ENCODE measurements at places on chromosomes 3 and 15.

DNA sequence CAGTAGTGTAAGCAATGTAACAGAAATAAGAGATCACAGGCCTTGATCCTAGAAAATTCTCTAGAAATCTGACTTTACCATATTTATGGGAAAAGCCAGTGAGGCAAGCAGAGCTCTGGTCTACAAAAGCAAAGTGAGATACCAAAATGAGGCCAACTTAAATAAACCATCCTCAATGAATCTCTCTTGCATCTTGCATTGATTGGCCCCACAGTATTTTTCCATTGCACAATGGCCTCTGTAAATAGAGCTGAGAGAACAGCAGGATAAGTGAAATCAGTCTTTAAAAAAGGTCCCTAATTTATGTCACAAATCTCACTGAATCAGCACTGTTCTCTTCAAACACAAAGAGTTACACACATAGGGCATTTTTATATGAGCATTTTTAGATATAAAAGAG lies 8.9 kb downstream of the CFAP20DC start:
- DNase-seq = no peak

DNA sequence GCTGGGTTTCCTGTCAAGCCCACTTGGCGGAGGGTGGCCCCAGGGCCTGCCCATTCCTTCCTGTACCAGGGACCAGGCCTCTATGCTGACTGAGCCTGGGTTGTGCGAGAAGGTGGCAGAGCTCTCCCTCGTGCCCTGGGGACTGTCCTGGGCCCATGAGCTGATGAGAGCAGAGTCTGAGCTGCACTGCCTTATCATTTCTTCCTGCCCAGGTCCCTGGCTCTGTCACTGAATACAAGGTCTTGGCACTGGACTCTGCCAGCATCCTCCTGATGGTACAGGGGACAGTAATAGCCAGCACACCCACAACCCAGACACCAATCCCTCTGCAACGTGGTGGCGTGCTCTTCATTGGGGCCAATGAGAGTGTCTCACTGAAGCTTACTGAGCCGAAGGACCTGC lies 7.5 kb downstream of the MPI start:
- DNase-seq = no peak

GRCh38 chr3:71468311-71469137 lies 115.0 kb downstream of the FOXP1 start:
- DNase-seq = no peak

DNA sequence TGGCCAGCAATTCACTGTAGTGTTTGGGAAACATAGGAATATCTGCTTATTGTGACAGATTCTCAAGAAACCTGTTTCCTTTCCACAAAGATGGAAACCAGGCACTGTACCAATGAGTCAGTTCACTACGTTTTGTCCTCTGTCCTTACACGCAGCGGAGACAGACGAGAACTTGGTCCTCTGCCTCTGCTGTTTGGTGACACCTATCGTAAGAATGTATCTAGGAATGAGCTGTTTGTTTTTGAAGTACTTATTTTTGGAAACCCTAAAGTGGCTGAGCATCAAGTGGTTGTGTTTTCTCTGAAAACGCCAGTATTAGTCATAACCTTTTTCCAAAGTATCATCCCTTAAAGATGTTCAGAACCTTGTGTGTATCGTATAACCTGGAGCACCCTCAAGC lies 93.0 kb downstream of the PGPEP1L start:
- DNase-seq = no peak

- no peak for DNase-seq
Observed at GRCh38 chr15:63890617-63891016, 56.9 kb upstream of the HERC1 start.

GRCh38 chr3:11509173-11510000 lies 134.3 kb downstream of the VGLL4 start:
- DNase-seq = no peak

DNA sequence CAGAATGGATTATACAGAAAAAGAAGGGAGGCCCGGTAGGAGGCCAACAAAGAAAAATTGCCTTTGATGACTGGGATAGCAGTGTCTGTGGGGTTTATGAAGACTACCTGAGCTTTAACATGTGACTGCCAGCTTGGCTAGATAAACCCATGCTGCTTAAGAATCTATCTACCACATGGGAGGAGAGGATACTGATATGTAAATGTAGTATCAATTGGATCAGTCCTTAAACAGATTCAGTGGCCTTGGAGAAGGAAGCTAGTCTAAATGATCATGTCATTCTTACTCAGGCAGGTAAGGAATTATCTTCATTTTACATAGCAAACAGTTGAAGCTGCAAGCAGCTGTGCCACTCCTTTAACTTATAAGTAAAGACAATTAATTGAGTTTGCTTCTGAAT lies 50.0 kb upstream of the SYNPR start:
- DNase-seq = no peak

DNA sequence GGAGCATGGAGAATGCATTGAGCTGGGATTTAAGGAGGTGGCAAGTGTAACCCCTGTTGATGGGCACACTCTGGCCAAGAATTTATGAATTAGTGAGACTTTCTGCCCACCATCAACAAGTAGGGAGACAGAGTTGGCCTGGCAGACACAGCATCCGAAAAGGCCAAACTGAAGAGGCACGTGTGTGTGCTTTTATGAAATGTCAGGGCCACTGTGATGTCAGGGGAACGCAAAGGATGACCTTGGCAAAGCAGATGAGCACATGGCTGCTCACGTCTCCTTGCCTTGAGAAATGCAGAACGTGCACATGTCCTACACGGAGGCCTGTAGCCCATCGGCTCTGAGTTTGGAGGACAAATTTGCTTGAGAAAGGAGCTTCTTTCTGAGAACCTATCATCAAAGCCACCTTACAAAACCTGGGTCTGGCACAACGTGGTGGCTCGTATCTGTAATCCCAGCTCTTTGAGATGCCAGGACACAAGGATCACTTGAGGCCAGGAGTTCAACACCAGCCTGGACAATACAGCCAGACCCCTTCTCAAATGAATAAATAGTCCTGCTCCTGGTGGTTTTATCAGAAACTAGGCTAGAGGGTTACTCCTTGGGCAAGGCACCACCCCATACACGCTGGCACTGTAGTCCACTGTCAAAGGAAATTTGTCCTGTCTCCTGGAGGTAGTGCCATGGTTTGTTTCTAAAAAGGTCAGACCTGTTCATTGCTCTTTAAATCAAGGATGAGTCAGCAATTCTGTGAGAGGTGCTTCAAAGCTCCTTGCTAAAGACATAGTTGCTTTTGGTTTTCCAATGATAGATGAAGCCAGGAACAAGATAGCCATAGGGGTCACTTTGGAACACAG lies 941 bp upstream of the SH3BP5 start:
- DNase-seq = no peak

DNA sequence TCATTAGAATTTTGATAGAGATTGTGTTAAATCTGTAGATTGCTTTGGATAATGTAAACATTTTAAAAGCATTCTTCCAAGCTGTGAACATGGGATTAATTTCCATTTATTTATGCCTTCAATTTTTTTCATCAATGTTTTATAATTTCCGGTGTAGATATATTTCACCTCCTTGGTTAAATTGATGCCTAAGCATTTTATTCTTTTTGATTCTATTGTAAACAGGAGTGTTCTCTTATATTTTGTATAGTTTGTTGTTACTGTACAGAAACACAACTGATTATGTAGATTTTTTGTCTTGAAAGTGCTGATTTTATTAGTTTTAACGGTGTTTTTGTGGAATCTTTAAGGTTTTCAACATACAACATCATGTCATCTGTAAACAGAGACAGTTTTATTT lies 355.0 kb downstream of the EDEM1 start:
- DNase-seq = no peak

DNA sequence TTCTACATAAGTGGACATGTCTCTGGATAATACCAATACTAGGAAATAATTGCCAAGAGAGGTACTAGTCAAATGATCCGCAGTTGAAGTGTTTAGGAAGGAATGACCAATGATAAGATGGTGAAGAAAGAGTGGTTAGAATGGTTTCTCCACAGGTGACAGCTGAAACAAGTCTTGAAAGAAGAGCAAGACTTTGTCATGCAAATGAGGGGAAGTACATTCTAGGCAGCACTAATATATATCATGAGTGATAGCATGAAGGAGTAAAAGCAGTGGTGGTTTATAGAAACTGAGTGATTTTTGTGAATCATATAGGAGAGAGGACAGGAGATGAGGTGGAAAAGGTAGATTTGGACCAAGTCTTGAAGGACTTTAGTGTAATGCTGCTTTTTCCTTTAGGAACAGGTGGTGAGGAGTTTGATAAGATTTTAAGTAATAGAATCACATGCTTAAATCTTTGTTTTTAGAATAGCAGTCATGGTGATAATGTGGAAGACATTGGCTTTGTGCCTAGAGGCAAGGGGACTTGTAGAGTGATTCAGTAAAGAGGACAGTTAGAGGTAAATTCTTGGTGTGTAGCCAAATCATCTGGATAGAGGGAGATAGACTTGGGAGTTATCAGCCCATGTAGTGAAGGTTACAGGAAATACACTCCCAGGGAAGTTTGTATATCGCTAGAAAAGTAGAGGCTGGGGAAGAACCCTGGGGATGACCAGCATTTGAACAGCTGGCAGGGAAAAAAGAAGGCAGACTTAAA lies 31.9 kb downstream of the SLMAP start:
- no peak for DNase-seq

GRCh38 chr3:53744351-53744750 lies 101.9 kb downstream of the CHDH start:
- DNase-seq = no peak

DNA sequence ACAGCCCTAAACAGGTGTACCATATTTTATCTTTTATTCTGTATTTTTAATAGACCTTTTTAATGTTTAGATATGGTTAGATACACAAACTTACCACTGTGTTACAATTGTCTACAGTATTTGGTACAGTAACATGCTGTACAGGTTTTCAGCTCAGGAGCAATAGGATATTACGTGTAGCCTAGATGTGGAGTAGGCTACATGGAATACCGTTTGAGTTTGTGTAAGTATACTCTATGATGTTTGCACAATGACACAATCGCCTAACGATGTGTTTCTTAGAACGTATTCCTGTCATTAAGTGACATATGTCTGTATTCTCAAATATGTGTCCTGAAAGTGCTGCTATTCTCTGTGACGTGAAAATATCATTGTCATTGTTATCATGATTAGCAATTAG lies 62.6 kb downstream of the MFSD1 start:
- no peak for DNase-seq

DNA sequence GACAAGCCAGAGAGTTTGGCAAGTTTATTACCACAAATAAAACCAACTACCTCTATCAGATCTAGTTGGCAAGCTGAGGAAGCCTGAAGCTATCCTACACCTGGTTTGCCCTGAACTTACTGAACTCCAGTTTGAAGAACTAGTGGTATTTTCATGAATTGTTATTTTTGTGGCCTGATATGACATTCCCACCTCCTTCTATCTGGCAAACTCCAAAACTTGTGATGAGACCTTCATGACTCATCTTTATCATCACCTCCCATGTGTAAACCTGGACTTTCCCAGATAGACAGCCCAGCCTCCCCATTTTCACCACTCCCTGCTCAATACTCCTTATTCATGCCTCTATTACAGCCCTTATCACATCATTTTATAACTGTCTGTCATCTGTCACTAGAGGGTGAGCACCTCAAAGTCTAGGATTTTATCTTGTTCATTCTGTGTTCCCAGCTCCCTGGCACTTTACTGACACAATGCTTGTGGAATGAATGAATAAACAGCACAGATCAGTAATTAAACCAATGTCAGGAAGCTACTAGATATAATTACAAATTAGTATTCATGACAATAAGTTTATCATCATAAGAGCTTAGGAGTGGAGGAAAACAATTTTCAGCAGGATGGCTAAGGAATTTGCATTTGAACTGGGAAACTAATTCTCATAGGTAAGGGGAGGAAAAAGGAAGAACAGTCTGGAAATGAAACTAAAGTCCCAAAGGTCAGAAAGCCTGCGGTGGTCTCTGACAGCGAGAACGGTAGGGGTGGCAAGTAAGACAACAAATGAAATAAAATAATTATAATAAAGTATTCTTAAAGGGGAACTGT lies 13.2 kb upstream of the TRANK1 start:
- DNase-seq = no peak

DNA sequence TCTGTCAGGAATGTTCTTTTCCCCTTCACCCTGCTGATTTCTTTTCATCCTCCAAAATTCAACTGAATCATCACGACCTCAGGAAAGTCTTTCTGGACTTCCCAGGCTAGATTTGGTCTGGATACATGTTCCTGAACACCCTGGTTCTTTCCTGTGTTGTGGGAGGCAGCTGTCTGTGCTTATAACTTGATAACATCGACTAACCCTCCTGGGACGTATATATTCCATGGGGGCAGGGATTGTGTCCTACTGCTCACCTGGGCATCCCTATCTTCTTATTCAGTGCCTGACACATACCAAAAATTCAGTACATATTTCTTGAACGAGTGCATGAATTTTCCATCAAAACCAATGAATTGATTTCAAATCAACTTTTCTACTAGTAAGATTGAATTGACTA lies 47.6 kb upstream of the MEF2A start:
- no peak for DNase-seq

DNA sequence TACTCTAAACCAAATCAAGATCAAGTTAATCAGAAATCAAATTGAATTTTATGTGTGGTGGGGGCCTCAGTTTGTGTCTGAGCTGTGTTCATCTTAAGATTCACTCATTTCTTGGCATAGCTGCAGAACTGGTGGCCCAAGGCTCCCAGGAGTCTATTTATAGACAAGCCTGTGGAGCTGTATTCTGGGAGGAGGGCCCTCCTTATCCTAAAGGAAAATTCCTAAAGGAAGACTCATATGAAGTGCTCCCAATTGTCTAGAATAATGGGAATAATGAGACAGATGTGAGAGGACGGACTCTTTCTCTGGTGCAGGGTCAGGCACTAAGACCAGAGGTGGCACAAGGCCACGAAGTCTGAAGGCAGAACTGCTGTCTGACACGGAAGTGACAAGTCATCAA lies 38.9 kb downstream of the C3orf85 start:
- DNase-seq = no peak

- DNase-seq = peak; percentile 39
Observed at GRCh38 chr3:57169872-57170623, 4.9 kb upstream of the IL17RD start.

- DNase-seq = no peak
Observed at GRCh38 chr3:38489766-38490165, 6.4 kb upstream of the EXOG start.

DNA sequence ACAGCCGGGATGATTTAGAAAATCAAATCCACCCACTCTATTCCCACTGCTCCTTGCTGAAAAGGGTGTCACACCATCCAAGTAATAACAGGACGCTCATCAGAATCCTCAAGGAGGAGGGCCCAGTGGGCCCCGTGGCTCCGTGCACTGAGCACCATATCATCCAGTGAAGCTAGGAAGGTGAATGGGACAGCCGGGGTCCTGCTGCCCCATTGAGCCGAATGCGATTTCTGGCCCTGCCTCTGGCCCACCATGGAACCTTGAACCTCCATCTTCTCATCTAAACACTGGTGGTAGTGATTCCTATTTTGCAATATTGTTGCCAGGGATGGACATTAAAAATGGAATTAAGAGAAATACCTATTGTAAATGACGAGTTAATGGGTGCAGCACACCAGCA lies 99.1 kb upstream of the SLC6A11 start:
- no peak for DNase-seq

DNA sequence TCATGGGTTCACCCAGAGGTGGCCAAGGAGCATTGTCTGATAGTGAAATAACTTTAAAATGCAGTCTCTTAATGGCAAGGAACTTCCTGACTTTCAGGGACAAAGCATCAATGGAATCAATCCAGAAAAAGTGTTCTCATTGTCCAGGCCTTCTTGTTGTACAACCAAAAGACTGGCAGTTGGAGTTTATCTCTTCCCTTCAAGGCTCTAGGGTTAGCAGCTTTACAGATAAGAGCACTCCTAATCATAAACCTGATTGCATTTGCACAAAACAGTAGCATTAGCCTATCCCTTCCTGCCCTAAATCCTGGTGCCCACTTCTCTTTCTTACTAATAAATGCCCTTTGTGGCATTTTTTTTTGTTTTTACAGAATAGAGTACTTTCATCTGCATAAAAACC lies 43.3 kb upstream of the VIPR1 start:
- DNase-seq = no peak
